ENCODE measurements at places on chromosomes 7 and 10. TPM values are rescaled to one million over a fixed set of nuclear protein-coding genes. Genes with fewer than 3 reads are reported as not detected.
A peak's percentile ranks its signal among the peaks of the same experiment; 100 is the strongest.

Gene LLCFC1
- 0.67 TPM for total RNA-seq

- DNase-seq: no peak
- no peaks in the 10 kb centered on the region for H3K27me3 ChIP-seq
- H3K4me1 ChIP-seq: peaks cover 8% of the 10 kb centered on the region
- H3K36me3 ChIP-seq: no peaks in the 10 kb centered on the region
- peak overlapping the region; percentile 36 for H3K27ac ChIP-seq
- peak overlapping the region; percentile 51 for H3K4me3 ChIP-seq
These were observed 528 bp downstream of the CAMK2G start for GRCh38 chr10:73873838-73874215.

DNA sequence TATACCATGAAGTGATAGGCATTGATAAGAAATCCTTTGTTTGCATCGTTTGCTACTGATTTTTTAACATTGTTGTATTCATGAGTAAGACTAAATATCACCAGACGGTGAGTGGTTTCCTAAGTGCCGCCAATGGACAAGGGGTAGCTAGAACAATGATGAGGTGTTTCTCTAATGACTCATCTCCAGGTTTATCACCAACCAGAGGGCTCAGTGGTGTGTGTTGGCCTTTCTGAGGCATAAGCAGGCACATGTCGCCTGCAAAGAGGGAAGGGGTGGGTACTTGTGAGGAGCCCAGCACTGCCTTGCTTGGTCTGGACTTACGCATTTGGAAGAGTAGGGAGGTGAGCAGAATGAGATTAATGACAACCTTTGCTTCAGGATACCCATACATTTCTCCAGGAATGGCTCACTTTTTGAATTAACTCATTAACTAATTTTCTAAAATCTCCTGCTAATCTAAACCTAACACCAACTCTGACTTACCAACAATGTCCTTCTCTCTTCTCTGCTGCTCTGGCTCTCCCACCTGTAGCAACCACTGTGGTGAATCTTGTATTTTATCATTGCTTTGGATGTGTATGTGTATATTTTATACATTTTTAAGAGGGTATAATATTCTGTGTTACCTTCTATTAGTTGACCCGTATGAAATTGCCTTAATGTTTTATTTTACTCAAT, 722.6 kb downstream of the GRID1 start:
- no peaks in the 10 kb centered on the region for H3K27me3 ChIP-seq
- DNase-seq: no peak
- no peak overlapping the region for H3K27ac ChIP-seq
- peaks cover 15% of the 10 kb centered on the region for H3K4me1 ChIP-seq
- no peak overlapping the region for H3K4me3 ChIP-seq

DNA sequence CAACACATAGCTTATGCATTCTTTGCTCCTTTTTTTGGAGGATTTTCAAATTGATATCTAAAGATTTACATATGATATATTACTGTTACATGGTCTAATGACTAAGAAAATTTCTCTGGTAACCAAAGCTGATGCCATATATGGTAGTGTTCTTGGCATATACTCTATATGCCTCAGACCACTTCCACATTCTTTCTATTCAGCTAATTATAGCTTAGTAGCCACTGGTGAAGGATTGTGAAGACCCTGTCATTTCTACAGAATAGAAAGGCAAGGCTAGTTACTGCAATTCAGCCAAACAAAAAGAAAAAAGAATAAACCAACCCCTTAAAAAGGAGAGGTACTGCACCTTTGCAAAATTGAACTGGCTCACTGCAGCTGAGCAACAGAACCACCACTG, 3.7 kb downstream of the PURB start:
- no peaks in the 10 kb centered on the region for H3K27me3 ChIP-seq
- H3K4me3 ChIP-seq: no peak overlapping the region
- peaks cover 51% of the 10 kb centered on the region for H3K4me1 ChIP-seq
- no peak for DNase-seq

GRCh38 chr7:116984917-116985316, 31.6 kb downstream of the ST7 start:
- no peak overlapping the region for H3K4me3 ChIP-seq
- no peak overlapping the region for H3K27ac ChIP-seq
- H3K4me1 ChIP-seq: no peaks in the 10 kb centered on the region
- H3K27me3 ChIP-seq: no peaks in the 10 kb centered on the region
- H3K36me3 ChIP-seq: no peaks in the 10 kb centered on the region

GRCh38 chr10:133156674-133157579, 3.1 kb upstream of the KNDC1 start:
- H3K36me3 ChIP-seq: no peaks in the 10 kb centered on the region
- no peak overlapping the region for H3K27ac ChIP-seq
- no peaks in the 10 kb centered on the region for H3K27me3 ChIP-seq
- no peak overlapping the region for H3K4me3 ChIP-seq
- DNase-seq: no peak

DNA sequence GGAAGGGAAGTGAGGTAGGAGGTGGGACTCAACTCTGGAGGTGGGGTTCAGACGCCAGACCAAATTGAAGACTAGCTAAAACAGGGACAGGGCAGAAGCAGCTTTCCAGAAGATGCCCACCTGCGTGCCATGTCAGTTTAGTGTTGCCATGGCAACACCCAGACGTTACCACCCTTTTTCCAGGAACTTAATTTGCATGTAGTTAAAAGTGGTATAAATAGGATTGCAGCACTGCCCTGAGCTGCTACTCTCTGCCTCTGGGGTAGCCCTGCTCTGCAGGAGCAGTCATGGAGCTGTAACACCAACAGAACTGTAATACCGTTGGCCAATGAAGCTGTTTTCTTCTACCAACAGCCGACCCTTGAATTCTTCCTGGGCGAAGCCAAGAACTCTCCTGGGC, 93.8 kb downstream of the PRKCQ start:
- no peak overlapping the region for H3K27ac ChIP-seq
- H3K4me3 ChIP-seq: no peak overlapping the region
- no peaks in the 10 kb centered on the region for H3K4me1 ChIP-seq
- peaks cover 6% of the 10 kb centered on the region for H3K36me3 ChIP-seq
- H3K27me3 ChIP-seq: no peaks in the 10 kb centered on the region
- DNase-seq: no peak

DNA sequence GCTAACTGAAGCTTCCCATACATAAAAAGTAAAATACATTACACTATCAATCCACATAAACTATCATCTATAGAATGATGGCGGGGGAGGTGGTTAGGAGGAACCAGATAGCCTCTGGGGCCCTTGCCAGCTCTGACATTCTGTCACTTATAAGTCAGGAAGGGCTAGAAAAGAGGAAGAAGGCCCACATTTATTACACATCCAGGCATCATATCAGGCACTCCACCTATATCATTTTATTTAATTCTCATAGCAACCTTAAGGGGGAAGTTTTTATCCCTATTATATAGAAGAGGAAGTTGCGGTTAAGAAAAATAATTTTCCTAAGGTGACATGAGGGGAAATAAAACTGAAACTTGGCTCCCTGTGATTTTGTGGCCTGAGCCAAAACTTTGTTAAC, 29.9 kb downstream of the HEPACAM2 start:
- no peak overlapping the region for H3K4me3 ChIP-seq
- no peaks in the 10 kb centered on the region for H3K36me3 ChIP-seq
- no peak for DNase-seq
- no peaks in the 10 kb centered on the region for H3K27me3 ChIP-seq
- H3K4me1 ChIP-seq: no peaks in the 10 kb centered on the region
- H3K27ac ChIP-seq: no peak overlapping the region

- H3K4me1 ChIP-seq: no peaks in the 10 kb centered on the region
- no peak for DNase-seq
- no peaks in the 10 kb centered on the region for H3K27me3 ChIP-seq
- no peak overlapping the region for H3K4me3 ChIP-seq
These were observed 573.7 kb downstream of the PARD3 start for GRCh38 chr10:34241226-34242000.

DNA sequence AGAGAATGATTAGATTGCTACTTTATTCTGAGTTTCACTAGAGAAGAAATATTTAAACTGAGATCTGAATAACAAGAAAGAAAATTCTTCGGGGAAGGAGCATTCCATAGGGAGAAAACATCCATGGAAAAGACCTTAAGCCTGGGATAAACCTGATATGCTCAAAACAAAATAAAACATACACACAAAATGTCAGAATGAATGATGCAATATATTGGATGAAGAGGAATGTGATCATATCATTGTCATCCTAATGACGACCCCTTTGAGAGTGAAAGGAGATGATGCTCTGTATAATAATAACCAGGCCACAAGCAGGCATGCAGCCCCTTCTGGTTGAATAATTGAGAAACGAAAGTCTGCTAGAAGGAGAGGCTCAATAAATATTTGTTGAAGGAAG, 882.4 kb downstream of the NRG3 start:
- no peak for DNase-seq
- H3K36me3 ChIP-seq: no peaks in the 10 kb centered on the region
- no peaks in the 10 kb centered on the region for H3K27me3 ChIP-seq
